ENCODE measurements at places on chromosomes 4 and X.
A peak's percentile ranks its signal among the peaks of the same experiment; 100 is the strongest.

DNA sequence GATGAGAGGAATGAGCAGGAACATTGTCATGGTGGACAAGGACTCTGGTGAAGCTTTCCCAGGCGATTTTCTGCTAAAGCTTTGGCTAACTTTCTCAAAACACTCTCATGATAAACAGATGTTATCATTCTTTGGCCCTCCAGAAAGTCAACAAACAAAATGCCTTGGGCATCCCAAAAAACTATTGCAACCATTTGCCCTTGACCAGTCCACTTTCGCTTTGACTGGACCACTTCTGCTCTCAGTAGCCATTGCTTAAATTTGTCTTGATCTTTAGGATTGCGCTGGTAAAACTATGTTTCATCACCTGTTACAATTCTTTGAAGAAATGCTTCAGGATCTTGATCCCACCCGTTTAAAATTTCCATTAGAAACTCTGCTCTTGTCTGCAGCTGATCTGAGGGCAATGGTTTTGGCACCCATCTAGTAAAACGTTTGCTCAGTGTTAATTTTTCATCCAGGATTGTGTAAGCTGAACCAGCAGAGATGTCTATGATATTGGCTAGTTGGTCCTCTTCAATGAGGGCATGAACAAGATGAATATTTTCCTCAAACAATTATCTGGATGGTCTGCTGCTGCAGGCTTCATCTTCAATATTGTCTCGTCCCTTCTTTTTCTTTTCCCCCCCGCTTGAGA, 14.8 kb downstream of the TBC1D1 start:
- DNase-seq = no peak

DNA sequence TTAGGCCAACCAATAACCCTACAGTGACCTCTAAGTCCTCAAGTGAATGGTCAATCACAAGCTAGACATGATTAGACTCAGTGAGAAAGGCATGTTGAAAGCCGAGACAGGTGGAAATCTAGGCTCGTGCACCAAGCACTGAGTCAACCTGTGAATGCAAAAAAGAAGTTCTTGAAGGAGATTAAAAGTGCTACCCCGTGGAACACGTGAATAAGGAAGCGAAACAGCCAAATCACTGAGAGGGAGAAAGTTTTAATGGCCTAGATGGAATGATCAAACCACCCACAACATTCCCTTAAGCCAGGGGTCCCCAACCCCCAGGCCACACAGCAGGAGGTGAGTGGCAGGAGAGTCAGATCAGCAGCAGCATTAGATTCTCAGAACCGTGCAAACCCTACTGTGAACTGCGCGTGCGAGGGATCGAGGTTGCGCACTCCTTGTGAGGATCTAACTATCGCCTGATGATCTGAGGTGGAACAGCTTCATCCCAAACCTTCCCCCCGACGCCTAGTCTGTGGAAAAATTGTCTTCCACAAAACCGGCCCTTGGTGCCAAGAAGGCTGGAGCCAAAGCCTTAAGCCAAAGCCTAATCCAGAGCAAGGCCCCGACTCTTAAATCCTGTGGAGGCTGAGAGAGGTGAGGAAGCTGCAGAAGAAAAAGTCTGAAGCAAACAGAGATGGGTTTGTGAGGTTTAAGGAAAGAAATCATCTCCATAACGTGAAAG, 19.5 kb upstream of the PDE6B start:
- DNase-seq = no peak

- DNase-seq = peak; percentile 53
These were observed 33.7 kb upstream of the MSL3 start for GRCh38 chrX:11724122-11725017.

- DNase-seq = no peak
These were observed 35.9 kb downstream of the WDR1 start for GRCh38 chr4:10080589-10081217.
